ENCODE measurements at places on chromosomes 1 and 21.

- H3K27me3 ChIP-seq: no peaks in the 10 kb centered on the region
- no peaks in the 10 kb centered on the region for H3K36me3 ChIP-seq
- no peak overlapping the region for H3K4me3 ChIP-seq
- no peaks in the 10 kb centered on the region for H3K4me1 ChIP-seq
- DNase-seq: no peak
These were observed 616.9 kb downstream of the KIF26B start for GRCh38 chr1:245771511-245772281.

- no peak for DNase-seq
- H3K36me3 ChIP-seq: no peaks in the 10 kb centered on the region
- peaks cover 8% of the 10 kb centered on the region for H3K4me1 ChIP-seq
These were observed 1.2 kb downstream of the SAMD11 start for GRCh38 chr1:924656-925560.

GRCh38 chr1:93668951-93669350 is 12.7 kb downstream of the BCAR3 start:
- H3K4me1 ChIP-seq: peaks cover 68% of the 10 kb centered on the region
- no peaks in the 10 kb centered on the region for H3K36me3 ChIP-seq
- no peak overlapping the region for H3K27ac ChIP-seq
- no peak for DNase-seq
- H3K4me3 ChIP-seq: no peak overlapping the region

DNA sequence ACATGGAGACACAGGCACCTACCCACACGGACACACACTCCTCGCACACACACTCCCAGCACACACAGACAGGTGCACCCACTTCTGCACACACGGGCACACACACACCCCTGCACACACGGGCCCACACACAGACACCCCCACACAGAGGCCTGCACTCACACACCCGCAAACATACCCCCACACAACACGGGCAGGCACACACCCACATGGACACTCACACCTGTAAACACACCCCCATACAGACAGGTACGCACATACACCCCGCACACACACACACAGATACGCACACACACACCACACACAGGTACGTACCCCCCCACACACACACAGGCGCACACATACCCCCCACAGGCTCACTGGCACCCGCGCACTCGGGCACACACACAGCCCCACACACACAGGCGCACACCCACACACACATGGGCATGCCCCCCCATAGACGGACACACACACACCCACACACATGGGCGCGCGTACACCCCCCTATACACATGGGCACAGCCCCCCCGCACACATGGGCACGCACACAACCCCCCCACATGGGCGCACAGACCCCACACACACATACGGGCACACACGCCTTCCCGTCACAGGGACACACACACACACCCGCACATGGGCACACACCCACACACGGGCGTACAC is 6.1 kb downstream of the ATAD3A start:
- no peaks in the 10 kb centered on the region for H3K4me1 ChIP-seq
- DNase-seq: no peak
- H3K4me3 ChIP-seq: no peak overlapping the region
- H3K36me3 ChIP-seq: peaks cover 5% of the 10 kb centered on the region
- no peaks in the 10 kb centered on the region for H3K27me3 ChIP-seq
- H3K27ac ChIP-seq: no peak overlapping the region

GRCh38 chr1:154521695-154522094 is 19.5 kb upstream of the SHE start:
- H3K4me1 ChIP-seq: no peaks in the 10 kb centered on the region
- H3K27ac ChIP-seq: no peak overlapping the region
- no peaks in the 10 kb centered on the region for H3K36me3 ChIP-seq
- no peak overlapping the region for H3K4me3 ChIP-seq

GRCh38 chr1:243798726-243799125 is 51.3 kb downstream of the AKT3 start:
- no peaks in the 10 kb centered on the region for H3K27me3 ChIP-seq
- no peaks in the 10 kb centered on the region for H3K36me3 ChIP-seq
- H3K4me1 ChIP-seq: no peaks in the 10 kb centered on the region

DNA sequence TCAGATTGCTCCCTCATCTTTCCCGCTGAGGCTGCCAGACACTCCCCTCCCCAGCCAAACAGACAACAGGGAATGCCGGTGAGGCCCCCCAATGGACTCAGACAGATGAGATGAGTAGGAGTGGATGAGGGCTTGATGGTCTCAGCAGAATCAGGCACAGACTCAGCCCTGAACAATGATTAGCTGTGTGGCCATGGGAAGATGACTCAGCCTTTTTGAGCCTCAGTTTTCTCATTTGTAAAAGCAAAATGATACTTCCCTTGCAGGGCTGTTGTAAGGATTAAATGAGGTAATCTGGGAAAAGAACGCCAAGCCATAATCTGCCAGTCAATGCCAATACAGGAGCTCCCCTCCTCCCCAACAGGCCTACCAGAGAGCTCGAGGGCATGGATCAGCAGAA is 12.4 kb downstream of the C1orf198 start:
- H3K27ac ChIP-seq: peak overlapping the region; percentile 88
- H3K27me3 ChIP-seq: no peaks in the 10 kb centered on the region
- H3K4me3 ChIP-seq: no peak overlapping the region
- no peak for DNase-seq
- peaks cover 18% of the 10 kb centered on the region for H3K36me3 ChIP-seq

- peaks cover 7% of the 10 kb centered on the region for H3K4me1 ChIP-seq
- no peaks in the 10 kb centered on the region for H3K27me3 ChIP-seq
- peak overlapping the region; percentile 71 for H3K27ac ChIP-seq
- no peaks in the 10 kb centered on the region for H3K36me3 ChIP-seq
These were observed 53.1 kb downstream of the SH3GLB1 start for GRCh38 chr1:86757272-86757984.

DNA sequence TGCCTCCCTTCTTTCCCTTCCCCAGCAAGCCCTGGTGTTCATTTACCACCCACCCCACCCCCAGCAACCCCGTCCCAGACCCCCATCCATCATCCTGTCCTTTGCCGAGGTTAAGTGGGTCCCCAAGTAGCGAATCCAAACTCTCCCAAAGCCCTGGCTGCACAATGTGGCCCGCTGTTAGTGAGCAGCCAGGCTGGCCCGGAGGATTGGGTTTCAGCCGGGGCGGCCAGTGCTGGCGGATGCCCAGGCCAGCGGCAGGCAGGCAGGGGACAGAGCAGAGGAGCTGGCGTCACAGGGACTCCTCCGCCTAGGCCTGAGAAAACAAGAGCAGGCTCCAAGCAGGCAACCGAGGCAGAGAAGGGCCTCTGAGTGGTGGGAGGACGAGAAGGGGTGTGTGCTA is 61.4 kb downstream of the EPHB2 start:
- H3K4me3 ChIP-seq: no peak overlapping the region
- H3K27me3 ChIP-seq: no peaks in the 10 kb centered on the region
- no peak for DNase-seq
- H3K4me1 ChIP-seq: no peaks in the 10 kb centered on the region
- no peaks in the 10 kb centered on the region for H3K36me3 ChIP-seq

- no peaks in the 10 kb centered on the region for H3K27me3 ChIP-seq
- H3K4me1 ChIP-seq: no peaks in the 10 kb centered on the region
These were observed 23.7 kb downstream of the CAMK1G start for GRCh38 chr1:209607102-209607794.

GRCh38 chr1:39562886-39563285 is 13.7 kb downstream of the PABPC4 start:
- DNase-seq: no peak
- H3K36me3 ChIP-seq: peaks cover 61% of the 10 kb centered on the region
- H3K4me1 ChIP-seq: peaks cover 8% of the 10 kb centered on the region

DNA sequence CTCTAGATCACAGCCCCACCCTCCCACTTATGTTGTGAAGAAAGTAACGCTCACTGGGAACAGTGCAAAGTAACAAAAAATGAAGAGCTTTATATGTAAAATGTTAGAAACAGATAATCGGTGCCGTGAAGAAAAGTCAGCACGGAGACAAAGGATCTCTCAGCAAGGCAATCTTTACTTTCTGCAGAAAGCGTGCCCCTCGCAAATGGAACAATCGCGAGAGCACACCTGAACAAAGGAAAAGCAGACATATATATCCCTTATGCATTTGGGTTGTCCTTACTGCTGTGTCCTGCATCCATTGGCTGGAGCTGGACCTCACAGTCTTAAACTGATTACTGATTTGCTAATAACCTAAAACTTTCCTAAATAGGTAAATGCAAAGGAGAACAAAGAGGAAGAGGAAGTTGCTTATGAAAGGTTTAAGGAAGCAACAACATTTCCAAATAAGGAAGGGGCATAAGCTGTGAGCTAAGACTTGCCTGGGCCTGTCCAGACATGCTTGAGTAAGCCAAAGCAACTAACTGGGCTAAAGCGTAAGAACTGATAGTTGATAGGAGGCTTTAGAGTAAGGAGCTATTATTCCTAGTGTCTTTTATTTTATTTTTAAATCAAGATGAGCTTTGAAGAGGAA is 89.7 kb downstream of the GTF2B start:
- no peak for DNase-seq
- no peaks in the 10 kb centered on the region for H3K4me1 ChIP-seq
- no peak overlapping the region for H3K27ac ChIP-seq
- peaks cover 20% of the 10 kb centered on the region for H3K36me3 ChIP-seq

- no peak for DNase-seq
- H3K27ac ChIP-seq: no peak overlapping the region
- no peaks in the 10 kb centered on the region for H3K36me3 ChIP-seq
- no peak overlapping the region for H3K4me3 ChIP-seq
- H3K27me3 ChIP-seq: no peaks in the 10 kb centered on the region
These were observed 494.2 kb downstream of the KIF26B start for GRCh38 chr1:245648749-245649522.

GRCh38 chr1:110676970-110677369 is 2.2 kb upstream of the KCNA3 start:
- H3K4me3 ChIP-seq: no peak overlapping the region
- H3K27me3 ChIP-seq: peaks cover 6% of the 10 kb centered on the region
- no peak overlapping the region for H3K27ac ChIP-seq
- no peaks in the 10 kb centered on the region for H3K36me3 ChIP-seq
- no peaks in the 10 kb centered on the region for H3K4me1 ChIP-seq

- no peaks in the 10 kb centered on the region for H3K27me3 ChIP-seq
- no peak overlapping the region for H3K27ac ChIP-seq
- no peak overlapping the region for H3K4me3 ChIP-seq
- no peaks in the 10 kb centered on the region for H3K36me3 ChIP-seq
These were observed 106.1 kb downstream of the SIM2 start for GRCh38 chr21:36804874-36805611.

DNA sequence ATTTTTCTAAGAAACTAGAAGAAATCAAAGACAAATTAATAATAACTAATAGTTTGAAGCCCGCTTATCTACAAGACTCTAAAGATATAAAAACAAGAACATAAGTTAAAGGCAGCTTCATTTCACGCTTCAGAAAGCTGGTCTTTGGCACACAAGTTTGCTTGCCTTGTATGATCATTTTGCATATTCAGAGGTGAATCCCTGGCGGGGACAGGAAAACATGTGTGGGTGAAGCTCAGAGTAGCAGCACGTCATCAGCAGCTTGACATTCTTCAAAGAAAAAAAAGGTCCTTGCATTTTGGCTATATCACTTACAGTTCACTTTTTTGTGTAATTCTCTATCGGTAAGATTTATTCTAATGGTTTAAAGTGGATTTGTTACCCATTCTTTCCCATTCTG is 1911.8 kb downstream of the MRPL39 start:
- DNase-seq: no peak
- H3K4me3 ChIP-seq: no peak overlapping the region
- H3K36me3 ChIP-seq: no peaks in the 10 kb centered on the region

DNA sequence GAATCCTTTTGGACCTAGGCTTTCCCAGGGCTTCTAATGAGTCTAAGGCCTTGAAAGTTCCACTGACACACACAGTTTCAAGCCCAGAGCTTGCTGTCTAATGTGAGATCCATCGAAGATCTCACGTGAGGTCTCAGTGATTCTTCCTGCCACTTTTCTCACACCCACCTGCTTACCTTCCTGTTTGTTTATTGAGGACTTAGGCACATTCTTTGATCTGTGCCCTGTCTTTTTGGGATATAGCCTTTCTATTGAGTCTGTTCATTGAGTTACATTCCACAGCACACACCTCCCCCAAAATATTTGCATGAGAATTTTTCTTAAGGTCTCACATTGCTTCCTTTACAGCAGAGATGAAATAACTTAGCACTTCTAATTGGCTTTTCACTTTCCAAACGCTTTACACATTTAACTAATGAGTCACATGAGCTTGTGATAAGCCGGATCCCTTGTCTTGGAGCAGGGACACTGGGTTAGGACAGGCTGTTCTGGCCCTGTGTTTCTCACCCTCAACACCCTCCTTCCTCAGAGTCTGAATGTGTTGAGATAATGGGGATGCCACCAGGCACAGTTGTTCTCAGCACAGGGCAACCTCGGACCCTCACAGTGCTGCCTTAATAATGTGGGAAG is 288.3 kb downstream of the TM2D1 start:
- peak overlapping the region; percentile 72 for H3K27ac ChIP-seq
- H3K4me3 ChIP-seq: no peak overlapping the region
- peaks cover 60% of the 10 kb centered on the region for H3K4me1 ChIP-seq
- DNase-seq: no peak
- no peaks in the 10 kb centered on the region for H3K27me3 ChIP-seq
- no peaks in the 10 kb centered on the region for H3K36me3 ChIP-seq

- no peaks in the 10 kb centered on the region for H3K27me3 ChIP-seq
- DNase-seq: no peak
- H3K4me1 ChIP-seq: peaks cover 22% of the 10 kb centered on the region
- H3K36me3 ChIP-seq: no peaks in the 10 kb centered on the region
- H3K4me3 ChIP-seq: no peak overlapping the region
These were observed 7.6 kb upstream of the S100A11 start for GRCh38 chr1:152044386-152044785.

DNA sequence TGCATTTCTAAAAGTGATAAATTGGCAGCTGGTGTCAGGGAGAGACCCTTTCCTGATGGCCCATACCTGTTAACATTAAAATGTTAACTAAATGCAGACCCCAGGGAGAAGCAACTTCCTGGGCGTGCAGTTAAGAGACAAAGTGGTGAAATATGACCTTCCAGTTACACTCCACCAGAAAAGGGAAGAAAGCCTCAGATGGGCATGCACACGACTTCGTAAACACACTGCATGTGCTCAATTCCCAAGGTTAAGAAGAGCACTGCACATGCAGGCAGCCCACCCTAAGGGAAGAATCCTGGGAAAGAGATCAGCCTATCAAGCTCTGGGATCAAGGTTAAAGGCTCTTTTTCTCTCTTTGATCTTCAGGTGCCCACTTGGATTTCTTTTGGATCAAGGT is 9.7 kb upstream of the GBP6 start:
- no peak overlapping the region for H3K27ac ChIP-seq
- H3K4me1 ChIP-seq: no peaks in the 10 kb centered on the region
- no peak overlapping the region for H3K4me3 ChIP-seq

DNA sequence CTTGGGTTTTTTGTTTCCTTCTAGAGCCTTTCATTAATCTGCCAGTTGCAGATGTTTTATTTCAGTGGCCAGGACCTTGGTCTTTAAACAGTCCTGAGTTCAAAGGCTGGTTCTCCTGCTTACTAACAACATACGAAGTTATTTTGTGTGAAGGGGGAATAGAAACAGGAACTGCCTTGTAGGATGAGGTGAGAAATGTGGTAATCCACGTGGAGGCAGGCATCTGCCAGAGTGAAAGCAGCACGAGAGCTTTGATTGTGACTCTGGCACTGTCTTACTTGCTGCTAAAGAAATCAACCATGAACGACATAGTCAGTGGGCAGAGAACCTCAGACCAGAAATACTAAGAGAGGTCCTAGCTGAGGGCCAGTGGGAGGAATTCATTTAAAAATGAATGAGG is 30.4 kb downstream of the TMEM63A start:
- DNase-seq: no peak
- no peaks in the 10 kb centered on the region for H3K27me3 ChIP-seq
- H3K36me3 ChIP-seq: peaks cover 35% of the 10 kb centered on the region
- H3K27ac ChIP-seq: no peak overlapping the region
- no peaks in the 10 kb centered on the region for H3K4me1 ChIP-seq

GRCh38 chr1:114015075-114015474 is 35.8 kb downstream of the OLFML3 start:
- H3K27ac ChIP-seq: no peak overlapping the region
